Epithelial cell of prostate (primary cell): ENCODE measurements at places on chromosomes 11 and 22.

DNA sequence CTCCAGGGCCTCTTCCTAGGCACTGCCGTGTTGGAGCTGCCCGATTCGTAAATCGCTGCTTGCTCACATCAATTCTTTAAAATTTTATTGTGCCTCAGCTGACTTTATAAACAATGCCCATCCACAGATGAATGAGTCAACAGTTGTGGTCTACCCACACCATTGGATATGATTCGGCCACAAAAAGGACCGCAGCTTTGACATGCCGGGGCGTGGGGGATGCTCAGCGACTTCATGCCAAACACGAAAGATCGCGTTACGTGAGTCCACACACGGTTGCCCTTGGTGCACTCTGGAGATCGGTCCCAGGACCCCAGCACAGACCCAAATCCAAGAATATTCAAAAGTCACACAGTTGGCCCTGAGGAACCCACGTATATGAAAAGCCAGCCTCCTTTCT, 195.7 kb downstream of the CTTN start:
- DNase-seq = no peak

DNA sequence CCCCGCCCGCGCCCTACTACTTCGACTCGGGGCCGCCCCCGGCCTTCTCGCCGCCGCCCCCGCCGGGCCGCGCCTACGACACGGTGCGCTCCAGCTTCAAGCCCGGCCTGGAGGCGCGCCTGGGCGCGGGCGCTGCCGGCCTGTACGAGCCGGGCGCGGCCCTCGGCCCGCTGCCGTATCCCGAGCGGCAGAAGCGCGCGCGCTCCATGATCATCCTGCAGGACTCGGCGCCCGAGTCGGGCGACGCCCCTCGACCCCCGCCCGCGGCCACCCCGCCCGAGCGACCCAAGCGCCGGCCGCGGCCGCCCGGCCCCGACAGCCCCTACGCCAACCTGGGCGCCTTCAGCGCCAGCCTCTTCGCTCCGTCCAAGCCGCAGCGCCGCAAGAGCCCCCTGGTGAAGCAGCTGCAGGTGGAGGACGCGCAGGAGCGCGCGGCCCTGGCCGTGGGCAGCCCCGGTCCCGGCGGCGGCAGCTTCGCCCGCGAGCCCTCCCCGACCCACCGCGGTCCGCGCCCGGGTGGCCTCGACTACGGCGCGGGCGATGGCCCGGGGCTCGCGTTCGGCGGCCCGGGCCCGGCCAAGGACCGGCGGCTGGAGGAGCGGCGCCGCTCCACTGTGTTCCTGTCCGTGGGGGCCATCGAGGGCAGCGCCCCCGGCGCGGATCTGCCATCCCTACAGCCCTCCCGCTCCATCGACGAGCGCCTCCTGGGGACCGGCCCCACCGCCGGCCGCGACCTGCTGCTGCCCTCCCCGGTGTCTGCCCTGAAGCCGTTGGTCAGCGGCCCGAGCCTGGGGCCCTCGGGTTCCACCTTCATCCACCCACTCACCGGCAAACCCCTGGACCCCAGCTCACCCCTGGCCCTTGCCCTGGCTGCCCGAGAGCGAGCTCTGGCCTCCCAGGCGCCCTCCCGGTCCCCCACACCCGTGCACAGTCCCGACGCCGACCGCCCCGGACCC, 17.4 kb upstream of the ACR start:
- DNase-seq = no peak

DNA sequence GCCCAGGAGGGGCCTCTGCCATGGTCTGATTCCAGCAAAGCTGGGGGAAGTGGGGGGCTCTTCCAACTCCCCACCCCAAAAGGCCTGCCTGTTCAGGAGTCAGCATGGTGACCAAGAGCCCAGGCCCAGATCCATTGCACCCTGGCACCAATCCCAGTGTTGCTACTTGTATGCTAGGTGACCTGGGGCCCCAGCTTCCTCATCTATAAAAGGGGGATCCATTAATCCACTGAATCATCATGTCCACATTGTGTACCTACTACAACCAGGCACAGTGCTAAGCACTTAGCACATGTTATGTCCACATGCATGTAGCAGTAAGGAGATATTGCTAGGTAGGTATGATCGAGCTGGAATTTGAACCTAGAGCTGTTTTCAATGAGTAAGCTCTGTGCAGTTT, 2.0 kb downstream of the SYT12 start:
- DNase-seq = no peak

DNA sequence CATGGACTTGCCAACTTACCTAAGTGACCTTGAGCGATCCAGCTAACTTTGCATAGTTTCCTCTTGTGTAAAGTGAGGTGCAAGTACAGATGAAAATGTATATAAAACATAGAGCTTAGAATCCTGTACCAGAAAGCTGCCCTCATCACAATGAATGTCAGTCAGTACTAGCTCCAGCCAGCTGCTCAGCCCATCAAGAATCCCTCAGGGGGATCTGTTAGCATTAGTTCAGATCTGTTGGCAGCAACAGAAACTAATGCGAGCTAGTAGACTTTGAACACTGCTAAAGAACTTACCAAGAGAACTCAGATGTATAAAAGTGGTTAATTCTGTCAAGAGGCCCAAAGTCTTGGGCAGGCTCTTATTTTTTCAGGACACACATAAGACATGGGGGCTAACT, 6.3 kb upstream of the C11orf91 start:
- no peak for DNase-seq

GRCh38 chr22:21567456-21568346, at the start of gene UBE2L3:
Gene UBE2L3 (plus strand): TSS chr22:21567714. CDS start chr22:21567745, 31 bp downstream.
- DNase-seq = no peak

DNA sequence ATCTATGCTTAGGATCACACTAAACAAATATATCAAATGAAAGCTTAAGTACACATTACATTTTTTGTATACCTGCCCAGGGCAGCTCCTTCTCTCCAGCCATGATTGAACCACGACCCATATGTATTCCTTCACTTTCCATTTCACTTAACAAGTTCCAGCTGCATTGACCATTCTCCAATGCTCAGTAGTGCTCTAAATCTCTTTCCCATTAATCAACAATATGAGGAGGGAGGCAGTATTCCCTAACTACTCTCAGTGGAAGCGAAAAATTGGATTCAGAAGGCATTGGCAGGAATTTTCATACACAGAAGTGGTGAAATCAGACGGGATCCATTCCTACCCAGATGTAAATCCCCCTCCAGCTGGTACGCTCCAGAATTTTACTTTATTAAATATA, 372.0 kb upstream of the LUZP2 start:
- no peak for DNase-seq

- DNase-seq = no peak
Measured at GRCh38 chr11:106222626-106223025, 145.2 kb downstream of the AASDHPPT start.

DNA sequence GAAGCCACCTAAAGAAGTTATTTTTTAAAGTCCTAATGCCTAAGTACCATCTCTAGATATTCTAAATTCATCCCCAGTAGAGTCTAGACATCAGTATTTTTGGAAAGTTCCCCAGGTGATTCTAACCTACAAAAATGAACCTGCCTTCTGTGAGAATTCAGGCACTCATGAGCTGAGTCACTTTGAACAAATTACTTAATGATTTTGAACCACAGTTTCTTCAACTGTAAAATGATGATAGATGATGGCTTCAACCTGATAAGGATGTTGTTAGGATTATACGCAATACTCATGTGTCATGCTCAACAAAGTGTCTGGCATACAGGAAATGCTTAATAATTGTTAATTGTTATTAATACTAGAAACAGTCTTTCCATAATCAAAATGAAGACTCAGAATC, 82.8 kb upstream of the OR5AK2 start:
- peak; percentile 75 for DNase-seq

DNA sequence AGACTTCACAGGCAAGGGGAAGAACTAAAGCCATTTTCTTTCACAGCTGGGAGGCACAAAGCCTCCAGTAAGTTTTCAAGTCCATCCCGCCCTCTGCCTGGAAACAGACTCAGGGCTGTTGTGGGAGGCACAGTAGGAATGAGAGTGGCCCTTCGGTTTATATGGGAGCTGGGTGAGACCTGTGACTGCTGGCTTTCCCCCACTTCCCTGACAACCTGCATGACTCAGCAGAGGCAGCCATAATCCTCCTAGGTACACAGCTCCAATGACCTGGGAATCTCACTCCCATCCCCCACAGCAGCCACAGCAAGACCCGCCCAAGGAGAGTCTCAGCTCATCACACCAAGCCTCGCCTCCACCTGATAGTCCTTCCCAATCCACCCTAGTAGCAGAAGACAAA, 12.1 kb upstream of the TMEM45B start:
- no peak for DNase-seq

GRCh38 chr22:40196628-40197360, 19.1 kb downstream of the TNRC6B start:
- DNase-seq = peak; percentile 58

- no peak for DNase-seq
Measured at GRCh38 chr11:13259374-13259773, 18.2 kb upstream of the BMAL1 start.

DNA sequence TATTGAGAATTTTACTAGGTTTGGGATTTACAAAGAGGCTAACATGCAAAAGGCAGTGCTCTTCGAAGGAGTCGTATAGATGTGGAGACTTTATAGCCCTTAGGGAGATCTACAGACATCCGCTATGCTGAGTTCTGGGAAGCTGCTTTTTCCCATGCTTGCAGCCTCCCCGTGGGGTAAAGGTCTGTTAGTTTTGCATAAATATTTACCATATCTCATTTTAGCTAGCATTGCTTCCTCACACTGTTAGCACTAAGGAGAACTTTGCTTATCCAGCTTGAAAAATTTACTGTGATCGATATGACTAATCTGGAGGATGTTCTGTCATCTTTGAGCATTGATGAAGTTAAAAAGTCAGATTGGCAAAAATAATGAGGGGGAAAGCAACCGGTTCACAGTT, 18.6 kb downstream of the ARHGEF12 start:
- no peak for DNase-seq

DNA sequence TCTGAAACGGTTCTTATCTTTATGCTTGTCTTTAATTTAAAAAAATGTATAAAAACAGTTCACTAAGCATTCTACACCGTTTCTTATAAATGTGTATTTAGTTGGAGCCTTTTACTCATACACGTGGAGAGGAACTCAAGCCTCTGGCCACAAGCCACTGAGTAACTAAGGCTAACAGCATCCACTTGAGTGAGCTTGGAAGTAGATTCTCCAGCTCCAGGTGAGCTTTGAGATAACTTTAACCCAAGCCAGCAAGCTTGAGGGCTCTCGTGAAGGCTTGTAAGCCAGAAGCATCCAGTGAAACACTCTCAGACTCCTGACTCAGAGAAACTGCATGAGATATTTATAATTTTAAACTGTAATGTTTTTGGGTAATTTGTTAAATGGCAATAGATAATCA, 82.6 kb downstream of the ARHGAP20 start:
- no peak for DNase-seq

DNA sequence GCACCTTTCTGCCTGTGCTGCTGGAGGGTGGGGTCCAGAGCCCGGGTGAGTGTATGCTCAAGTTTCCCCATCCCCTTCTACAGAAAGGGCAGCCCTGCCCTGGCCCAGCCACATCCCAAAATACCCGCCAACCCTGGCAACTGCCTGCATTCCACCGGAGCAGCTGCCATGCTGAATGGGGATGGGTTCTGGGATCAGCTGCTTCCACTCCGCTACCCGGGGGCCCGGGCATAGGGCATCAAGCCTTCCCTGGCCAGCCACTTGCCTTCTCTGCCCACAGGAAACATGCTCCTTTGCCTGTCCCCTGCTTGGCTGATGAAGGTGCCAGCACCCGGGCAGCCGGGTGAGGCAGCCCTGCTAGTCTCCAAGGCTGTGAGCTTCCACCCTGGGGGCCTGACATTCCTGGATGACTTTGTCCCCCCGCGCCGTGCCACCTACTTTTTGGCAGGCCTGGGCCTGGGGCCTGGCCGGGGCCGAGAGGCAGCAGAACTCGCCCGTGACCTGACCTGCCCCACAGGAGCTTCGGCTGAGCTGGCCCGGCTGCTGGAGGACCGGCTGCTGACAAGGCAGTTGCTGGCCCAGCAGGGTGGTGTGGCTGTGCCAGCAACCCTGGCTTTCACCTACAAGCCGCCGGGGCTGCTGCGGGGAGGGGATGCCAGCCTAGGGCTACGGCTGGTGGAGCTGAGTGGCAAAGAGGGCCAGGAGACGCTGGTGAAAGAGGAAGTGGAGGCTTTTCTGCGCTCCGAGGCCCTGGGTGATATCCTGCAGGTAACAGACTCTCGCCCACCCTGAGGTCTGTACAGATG, 3.2 kb downstream of the CARNS1 start:
- no peak for DNase-seq

- no peak for DNase-seq
Measured at GRCh38 chr11:92892802-92893684, 76.4 kb upstream of the MTNR1B start.

- no peak for DNase-seq
Measured at GRCh38 chr11:67646535-67647336, 3.8 kb downstream of the ACY3 start.

DNA sequence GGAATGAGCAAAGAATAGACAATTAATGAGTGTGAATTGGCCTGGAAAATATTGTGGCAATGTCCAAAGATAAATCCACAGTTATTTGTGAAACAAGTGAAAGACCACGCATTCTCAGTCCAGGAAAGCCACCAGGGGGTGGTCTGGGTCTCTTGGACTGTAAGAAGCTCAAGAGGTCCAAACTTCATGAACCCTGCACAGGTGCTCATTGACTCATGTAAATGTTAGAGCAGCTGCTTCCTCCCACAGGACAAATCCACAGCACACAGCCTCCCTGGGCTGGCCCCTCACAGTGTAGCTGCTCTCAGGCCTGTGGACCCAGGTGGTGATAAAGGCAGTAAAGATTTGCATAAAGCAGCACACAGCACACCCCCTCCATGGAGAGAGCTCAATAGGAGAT, 114.0 kb downstream of the ZNF280B start:
- no peak for DNase-seq

GRCh38 chr22:28750471-28750881, 8.6 kb downstream of the HSCB start:
- no peak for DNase-seq

GRCh38 chr11:68312117-68312779, at the start of gene LRP5:
Gene LRP5 (plus strand): TSS chr11:68312591. CDS start chr11:68312715, 124 bp downstream.
- DNase-seq = no peak

DNA sequence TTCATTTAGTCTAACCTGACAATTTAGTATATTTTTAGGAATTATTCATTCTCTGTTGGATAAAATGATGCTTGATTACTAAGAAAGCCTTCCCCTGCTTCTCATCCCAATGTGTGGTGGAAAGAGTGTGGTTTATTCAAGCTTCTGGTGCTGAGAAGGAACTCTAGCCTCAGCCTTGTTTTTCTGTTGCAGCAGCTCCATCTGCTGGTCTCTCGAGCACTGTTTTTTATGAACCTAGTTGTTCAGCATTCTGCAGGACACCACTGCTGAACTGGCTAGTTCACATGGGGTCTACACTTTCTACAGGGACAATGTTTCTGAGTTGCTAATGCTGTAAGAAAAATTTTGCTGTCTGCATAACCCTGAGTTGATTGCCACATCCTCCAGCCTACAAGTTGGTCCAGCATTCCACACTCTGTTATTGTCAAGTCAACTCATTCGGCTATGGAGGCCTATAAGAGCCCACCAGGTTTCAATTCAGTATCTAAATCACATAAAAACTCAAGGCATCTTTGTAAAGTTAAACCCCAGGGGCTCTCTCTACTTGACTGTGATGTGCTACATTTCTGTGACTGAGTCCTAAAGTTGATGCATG, 14.3 kb downstream of the OR2AG2 start:
- DNase-seq = no peak

- DNase-seq = no peak
Measured at GRCh38 chr11:77568916-77569675, 20.7 kb upstream of the AQP11 start.

- DNase-seq = no peak
Measured at GRCh38 chr11:45748801-45749200, 56.1 kb upstream of the SLC35C1 start.
